Pancreas (tissue), 10 donors: ENCODE measurements at places on chromosomes 3 and 15. TPM values are rescaled to one million over a fixed set of nuclear protein-coding genes. Genes with fewer than 3 reads are reported as not detected.

DNA sequence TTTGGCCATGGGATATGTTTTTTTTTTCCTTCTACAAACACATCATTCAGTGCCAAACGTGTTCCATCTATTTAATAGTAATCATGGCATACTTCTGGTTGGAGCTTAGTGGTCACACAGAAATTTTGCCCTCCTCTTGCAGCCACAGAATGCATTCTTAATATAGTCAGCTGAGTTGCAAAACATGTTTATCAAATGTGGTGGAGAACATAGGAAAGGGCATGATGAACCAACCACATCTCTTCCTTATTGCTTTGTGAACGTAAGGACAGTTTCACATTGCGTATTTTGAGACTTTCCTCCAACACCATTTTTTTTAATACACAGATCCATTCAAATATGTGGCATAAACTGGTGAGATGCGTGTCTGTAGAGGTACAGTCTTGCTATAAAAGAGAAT is 106.8 kb downstream of the BBX start:
- no peak for DNase-seq
- no peaks in the 10 kb centered on the region for H3K4me1 ChIP-seq
- H3K36me3 ChIP-seq, result no peaks in the 10 kb centered on the region
- no peak overlapping the region for H3K4me3 ChIP-seq

DNA sequence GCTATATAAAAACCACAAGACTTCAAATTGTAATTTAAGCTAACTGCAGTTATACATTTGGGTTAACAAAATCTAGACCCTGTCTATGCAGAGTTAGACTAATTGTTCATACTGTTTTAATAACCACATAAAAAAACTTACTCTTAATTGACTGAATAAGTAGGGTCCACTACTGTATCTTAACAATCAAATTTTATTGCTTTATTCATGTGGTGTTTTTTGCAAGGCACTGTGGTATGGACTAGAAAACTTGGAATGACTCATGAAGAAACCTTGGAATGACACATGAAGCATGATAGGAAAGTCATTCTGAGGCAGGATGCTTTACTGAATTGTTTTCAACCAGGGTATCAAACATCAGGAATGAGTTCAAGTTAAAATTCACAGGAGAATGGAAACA is 2.3 kb downstream of the SERP1 start:
- DNase-seq, result no peak
- peak overlapping the region; percentile 89 for H3K4me3 ChIP-seq
- no peaks in the 10 kb centered on the region for H3K27me3 ChIP-seq
- no peak overlapping the region for H3K27ac ChIP-seq
- H3K36me3 ChIP-seq, result no peaks in the 10 kb centered on the region
- peaks cover 38% of the 10 kb centered on the region for H3K4me1 ChIP-seq

- no peaks in the 10 kb centered on the region for H3K36me3 ChIP-seq
- DNase-seq, result peak; percentile 14
- H3K27me3 ChIP-seq, result no peaks in the 10 kb centered on the region
- H3K4me3 ChIP-seq, result no peak overlapping the region
- no peak overlapping the region for H3K27ac ChIP-seq
Measured at GRCh38 chr3:80770106-80771074, 991.1 kb downstream of the GBE1 start.

- no peaks in the 10 kb centered on the region for H3K36me3 ChIP-seq
- no peaks in the 10 kb centered on the region for H3K4me1 ChIP-seq
- peak; percentile 91 for DNase-seq
Measured at GRCh38 chr15:31396881-31397560, 70.4 kb downstream of the KLF13 start.

Gene LHFPL4
- 3.9 TPM for polyA plus RNA-seq

- no peaks in the 10 kb centered on the region for H3K27me3 ChIP-seq
- DNase-seq, result no peak
- H3K27ac ChIP-seq, result peak overlapping the region; percentile 13
- peaks cover 42% of the 10 kb centered on the region for H3K4me1 ChIP-seq
- no peak overlapping the region for H3K4me3 ChIP-seq
- H3K36me3 ChIP-seq, result no peaks in the 10 kb centered on the region
Measured at GRCh38 chr3:71211083-71211482, 372.4 kb downstream of the FOXP1 start.

DNA sequence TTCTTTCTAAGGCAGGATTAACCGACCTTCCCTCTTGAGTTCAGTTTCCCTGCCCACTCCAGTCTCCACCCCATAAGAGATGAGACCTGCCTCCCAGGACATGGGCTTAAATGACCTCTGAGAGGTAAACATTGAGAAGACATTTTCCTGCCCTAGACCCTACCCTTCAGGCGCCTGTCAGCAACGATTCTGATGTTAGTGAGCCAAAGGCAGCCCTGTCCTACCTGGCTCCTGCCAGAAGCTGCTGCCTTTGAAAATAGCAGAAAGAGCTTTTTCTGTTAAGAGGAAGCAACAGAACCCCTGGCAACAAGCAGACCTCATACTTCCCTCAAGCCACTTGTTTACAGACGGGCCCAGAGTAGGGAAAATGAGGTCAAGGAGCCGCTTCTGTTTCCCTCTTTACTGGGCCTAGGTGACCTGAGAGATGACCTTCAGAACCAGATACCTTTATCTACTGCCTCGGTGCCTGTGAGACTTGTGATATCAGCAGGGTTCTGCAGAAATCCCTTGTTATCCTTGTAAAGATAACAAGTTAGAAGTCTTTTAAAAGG is 52.0 kb downstream of the CD200R1L start:
- H3K4me1 ChIP-seq, result no peaks in the 10 kb centered on the region
- no peaks in the 10 kb centered on the region for H3K36me3 ChIP-seq
- H3K27ac ChIP-seq, result no peak overlapping the region
- no peaks in the 10 kb centered on the region for H3K27me3 ChIP-seq
- no peak overlapping the region for H3K4me3 ChIP-seq

DNA sequence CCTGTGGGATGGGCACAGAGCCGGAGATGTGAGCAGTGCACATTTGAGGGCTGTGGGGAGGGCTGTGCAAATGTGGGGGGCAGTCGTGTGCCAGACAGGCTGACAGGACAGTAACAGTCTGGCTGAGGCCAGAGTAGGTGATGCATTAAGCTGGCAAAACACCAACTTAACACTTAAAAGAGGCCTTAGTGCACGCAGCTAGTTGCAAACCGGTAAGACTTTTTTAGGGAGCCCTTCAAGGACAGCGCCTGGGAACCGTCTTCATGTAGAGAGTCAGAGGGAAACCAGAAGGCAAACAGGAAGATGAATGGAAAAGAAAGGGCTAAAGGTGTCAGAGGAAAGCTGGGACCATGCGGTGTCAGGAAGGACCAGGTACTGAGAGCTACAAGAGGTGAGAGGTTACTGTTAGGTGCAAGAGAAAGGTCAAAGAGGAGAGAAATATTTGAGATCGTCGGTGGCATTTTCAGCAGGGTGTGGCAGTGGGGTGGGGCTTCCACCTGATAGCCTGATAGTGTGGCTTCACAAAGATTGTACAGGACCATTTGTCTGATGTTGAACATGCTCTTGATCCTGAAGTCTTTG is 30.0 kb upstream of the CHD2 start:
- no peaks in the 10 kb centered on the region for H3K27me3 ChIP-seq
- peak overlapping the region; percentile 26 for H3K27ac ChIP-seq
- H3K4me1 ChIP-seq, result no peaks in the 10 kb centered on the region

- no peak overlapping the region for H3K4me3 ChIP-seq
- H3K27ac ChIP-seq, result no peak overlapping the region
- no peaks in the 10 kb centered on the region for H3K27me3 ChIP-seq
- H3K4me1 ChIP-seq, result no peaks in the 10 kb centered on the region
- H3K36me3 ChIP-seq, result no peaks in the 10 kb centered on the region
Measured at GRCh38 chr3:190238871-190239270, 83.4 kb downstream of the CLDN1 start.

Gene GOLGA8G
- polyA plus RNA-seq, result not detected

Gene KNSTRN
- polyA plus RNA-seq, result 3.1 TPM

GRCh38 chr3:65894126-65894525 is 144.6 kb downstream of the MAGI1 start:
- no peak overlapping the region for H3K27ac ChIP-seq
- H3K4me3 ChIP-seq, result no peak overlapping the region
- H3K4me1 ChIP-seq, result no peaks in the 10 kb centered on the region
- no peaks in the 10 kb centered on the region for H3K27me3 ChIP-seq
- H3K36me3 ChIP-seq, result no peaks in the 10 kb centered on the region

Gene ARPP21
- polyA plus RNA-seq, result not detected

Gene SLC27A2
- 1.5 TPM for polyA plus RNA-seq

- DNase-seq, result no peak
- H3K4me1 ChIP-seq, result no peaks in the 10 kb centered on the region
- no peak overlapping the region for H3K4me3 ChIP-seq
- H3K27me3 ChIP-seq, result no peaks in the 10 kb centered on the region
- H3K27ac ChIP-seq, result no peak overlapping the region
- no peaks in the 10 kb centered on the region for H3K36me3 ChIP-seq
Measured at GRCh38 chr3:190121383-190121782, 686 bp upstream of the P3H2 start.

DNA sequence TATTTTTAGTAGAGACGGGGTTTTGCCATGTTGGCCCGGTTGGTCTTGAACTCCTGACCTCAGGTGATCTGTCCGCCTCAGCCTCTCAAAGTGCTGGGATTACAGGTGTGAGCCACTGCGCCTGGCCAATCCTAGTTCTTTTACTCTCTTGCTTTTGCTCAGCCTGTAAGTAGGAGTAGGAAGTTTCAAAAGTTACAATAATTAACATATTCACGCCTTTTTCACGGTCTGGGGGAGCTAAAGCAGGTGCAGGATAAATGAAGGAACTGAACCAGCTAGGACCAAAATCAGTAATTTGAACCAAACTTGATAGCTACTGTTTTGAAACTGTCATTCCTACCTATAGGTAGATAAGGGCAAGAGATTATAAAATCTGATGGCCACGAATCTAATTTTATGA is 98.5 kb downstream of the CACNA1D start:
- H3K4me1 ChIP-seq, result no peaks in the 10 kb centered on the region
- no peak overlapping the region for H3K4me3 ChIP-seq
- H3K27ac ChIP-seq, result no peak overlapping the region
- no peaks in the 10 kb centered on the region for H3K27me3 ChIP-seq
- no peaks in the 10 kb centered on the region for H3K36me3 ChIP-seq

GRCh38 chr3:124333931-124334640 is 342.2 kb upstream of the ROPN1 start:
- no peaks in the 10 kb centered on the region for H3K36me3 ChIP-seq
- H3K27me3 ChIP-seq, result no peaks in the 10 kb centered on the region
- H3K27ac ChIP-seq, result no peak overlapping the region
- no peak for DNase-seq
- no peaks in the 10 kb centered on the region for H3K4me1 ChIP-seq
- no peak overlapping the region for H3K4me3 ChIP-seq

- H3K27ac ChIP-seq, result no peak overlapping the region
- no peak for DNase-seq
- H3K4me1 ChIP-seq, result no peaks in the 10 kb centered on the region
- no peaks in the 10 kb centered on the region for H3K36me3 ChIP-seq
- no peak overlapping the region for H3K4me3 ChIP-seq
- no peaks in the 10 kb centered on the region for H3K27me3 ChIP-seq
Measured at GRCh38 chr3:13518516-13518953, 30.4 kb upstream of the FBLN2 start.

- no peak for DNase-seq
- no peak overlapping the region for H3K4me3 ChIP-seq
- H3K27me3 ChIP-seq, result no peaks in the 10 kb centered on the region
Measured at GRCh38 chr15:93415576-93415975, 326.6 kb upstream of the RGMA start.

Gene MME
- 0.45 TPM for polyA plus RNA-seq

GRCh38 chr3:27208961-27209616 is 160.1 kb downstream of the NEK10 start:
- no peaks in the 10 kb centered on the region for H3K36me3 ChIP-seq
- H3K4me3 ChIP-seq, result no peak overlapping the region
- H3K4me1 ChIP-seq, result no peaks in the 10 kb centered on the region
- no peaks in the 10 kb centered on the region for H3K27me3 ChIP-seq

DNA sequence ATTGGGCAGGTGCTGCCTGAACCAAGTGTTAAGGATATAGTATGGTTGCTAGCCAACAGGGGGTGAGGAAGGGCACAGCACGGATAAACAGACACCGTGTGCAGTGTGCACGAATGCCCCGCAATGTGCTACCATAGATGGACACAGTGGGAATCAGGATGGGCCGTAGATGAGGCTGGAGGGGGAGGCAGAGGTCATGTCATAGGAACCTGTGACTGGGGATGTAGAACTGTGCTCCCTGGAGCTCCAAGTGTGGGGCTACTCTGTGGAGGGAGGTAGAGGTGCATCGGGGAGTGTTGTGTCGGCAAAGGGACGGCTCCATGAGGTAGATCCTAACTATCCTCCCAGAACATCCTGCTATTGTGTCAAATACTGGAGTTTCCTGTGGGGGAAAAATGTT is 102.5 kb downstream of the TNIK start:
- peaks cover 29% of the 10 kb centered on the region for H3K4me1 ChIP-seq
- no peak overlapping the region for H3K27ac ChIP-seq
- H3K4me3 ChIP-seq, result no peak overlapping the region
- no peaks in the 10 kb centered on the region for H3K27me3 ChIP-seq
- H3K36me3 ChIP-seq, result no peaks in the 10 kb centered on the region
- no peak for DNase-seq

Gene XCR1
- not detected for polyA plus RNA-seq

DNA sequence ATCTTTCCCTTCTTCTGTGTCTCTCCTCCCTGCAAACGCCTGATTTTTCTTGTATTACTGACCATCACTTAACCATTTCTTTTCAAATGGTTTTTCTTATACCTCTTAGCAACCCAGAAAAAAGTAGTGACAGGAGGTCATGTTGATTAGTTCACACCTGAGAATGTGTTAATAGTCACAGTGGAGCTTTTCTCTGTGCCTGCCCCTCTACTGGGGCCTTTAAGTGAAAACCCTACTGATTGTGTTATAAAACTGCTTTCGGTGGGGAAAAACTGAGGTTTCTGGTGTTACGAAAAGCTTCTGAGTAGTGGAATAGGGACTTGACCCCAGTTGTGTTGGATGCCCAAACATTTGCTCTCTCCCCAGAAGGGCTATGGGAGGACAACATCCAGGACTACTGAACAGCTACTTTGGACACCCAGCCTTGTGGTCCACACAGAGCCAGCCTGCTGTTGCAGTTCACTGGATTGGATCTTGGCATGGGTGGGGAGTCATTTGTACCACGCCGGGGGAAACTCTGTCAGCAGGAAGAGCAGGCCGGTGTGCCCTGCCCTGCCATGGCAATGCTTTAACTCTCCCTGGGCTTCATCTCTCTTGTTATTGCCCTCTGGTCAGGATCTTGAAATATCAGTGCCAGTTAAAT is 10.3 kb downstream of the GPR87 start:
- no peaks in the 10 kb centered on the region for H3K27me3 ChIP-seq
- DNase-seq, result no peak
- no peaks in the 10 kb centered on the region for H3K36me3 ChIP-seq
- H3K4me3 ChIP-seq, result no peak overlapping the region
- no peak overlapping the region for H3K27ac ChIP-seq
- no peaks in the 10 kb centered on the region for H3K4me1 ChIP-seq
